ENCODE measurements at places on chromosomes 11 and 22.

DNA sequence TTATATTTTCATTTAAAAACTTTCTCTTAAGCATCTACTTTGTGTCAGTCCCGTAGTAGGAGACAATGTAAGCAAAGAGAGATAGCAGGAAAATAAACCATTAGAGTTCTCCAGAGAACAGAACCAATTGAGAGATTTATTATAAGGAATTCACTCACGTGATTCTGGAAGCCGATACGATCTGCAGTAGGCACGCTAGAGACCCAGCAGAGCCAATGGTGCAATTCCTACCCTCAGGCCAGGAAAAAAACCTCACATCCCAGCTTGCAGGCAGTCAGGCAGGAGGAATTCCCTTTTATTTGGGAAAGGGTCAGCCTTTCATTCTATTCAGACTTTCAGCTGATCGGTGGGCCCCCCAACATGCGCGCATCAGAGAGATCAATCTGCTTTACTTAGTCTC lies 7.3 kb upstream of the PLEKHA7 start:
- DNase-seq, result no peak

- no peak for DNase-seq
Measured at GRCh38 chr11:12372111-12372510, 5.3 kb upstream of the PARVA start.

DNA sequence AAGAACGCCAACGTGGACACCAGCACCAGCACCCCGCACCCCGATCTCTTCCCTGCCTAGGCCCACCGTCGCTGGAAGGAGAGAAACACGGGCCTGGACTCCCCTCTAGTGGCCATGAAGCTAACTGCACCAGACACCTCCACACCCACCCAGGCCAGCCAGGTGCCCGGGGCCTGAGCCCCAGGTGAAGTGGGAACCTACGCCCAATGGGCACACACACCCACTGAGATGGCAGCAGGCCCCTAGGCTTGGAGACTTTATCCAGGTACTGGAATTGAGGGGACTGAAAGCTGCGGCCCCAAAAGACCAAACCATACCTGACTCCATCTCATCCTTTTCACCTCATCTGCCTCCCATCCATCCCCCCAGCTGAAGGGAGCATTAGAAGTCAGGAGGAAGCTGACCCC lies 81.0 kb downstream of the BUD13 start:
- DNase-seq, result no peak

- peak; percentile 3 for DNase-seq
Measured at GRCh38 chr11:118476676-118477075, 40.4 kb downstream of the KMT2A start.

DNA sequence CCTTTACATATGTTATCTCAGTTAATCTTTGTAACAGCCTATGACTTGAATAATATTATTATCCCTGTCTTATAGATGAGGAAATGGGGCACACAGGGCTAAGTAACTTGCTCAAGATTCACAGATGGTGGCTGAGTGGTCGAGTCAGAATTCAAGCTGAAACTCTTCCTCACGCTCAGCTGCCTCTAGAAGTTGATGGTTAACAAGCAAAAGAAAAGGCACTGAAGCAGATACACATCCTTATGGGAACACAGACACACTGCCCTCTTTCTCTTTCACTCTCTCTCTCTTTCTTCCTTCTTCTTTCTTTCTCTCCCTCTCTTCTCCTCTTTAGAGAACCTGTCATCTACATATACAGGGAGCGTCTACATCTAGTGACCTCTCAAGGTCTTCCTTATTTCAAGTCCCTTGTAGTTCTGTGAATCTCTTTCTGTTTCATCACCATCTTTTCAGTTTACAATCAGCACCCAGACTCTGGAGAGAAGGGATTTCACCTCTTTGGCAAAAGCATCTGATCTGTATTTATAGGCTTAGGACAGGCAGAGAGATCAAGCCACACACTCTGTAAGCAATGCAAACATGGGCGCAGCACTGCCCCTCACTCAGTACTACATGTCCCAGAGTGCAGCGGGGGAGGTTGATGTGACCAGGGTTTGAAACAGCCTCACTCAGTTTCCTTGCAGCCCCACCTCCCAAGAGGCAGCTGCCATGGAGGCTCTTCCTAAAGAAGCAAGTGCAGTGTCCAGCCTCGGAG lies 75.7 kb downstream of the GRAMD1B start:
- no peak for DNase-seq

DNA sequence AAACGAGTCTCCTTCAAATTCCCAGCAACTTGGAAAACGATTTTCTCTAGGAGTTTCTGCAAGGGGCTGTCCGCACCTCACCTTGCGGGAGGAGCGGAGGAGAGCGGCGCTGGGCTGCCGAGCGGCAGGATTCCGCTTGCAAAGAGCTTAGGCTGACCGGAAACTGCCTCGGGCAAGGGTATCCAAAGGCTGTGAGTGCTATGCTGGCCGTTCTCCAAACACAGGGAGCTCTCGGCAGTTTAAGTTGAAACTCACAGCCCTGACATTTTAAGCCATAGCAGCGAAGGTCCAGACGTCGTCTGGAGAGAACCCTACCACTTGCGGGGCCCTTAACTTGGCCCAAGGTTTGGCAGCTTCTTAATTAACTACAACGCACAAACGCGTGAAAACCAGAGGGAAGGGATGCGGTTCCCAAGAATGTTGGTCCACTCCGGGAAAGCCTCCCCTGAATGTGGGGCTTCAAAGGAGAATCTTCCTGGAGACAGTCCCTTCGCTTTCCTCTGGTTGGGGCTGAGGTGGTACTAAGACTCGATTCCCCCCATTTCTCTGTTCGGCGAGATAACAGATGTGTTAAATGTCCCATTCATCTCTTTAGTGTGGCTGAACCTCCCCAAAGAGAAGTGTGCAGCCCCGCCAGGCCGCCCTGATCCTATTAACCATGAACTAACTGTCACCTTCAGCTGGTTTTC lies 1.1 kb upstream of the DBX1 start:
- DNase-seq, result no peak

- DNase-seq, result no peak
Measured at GRCh38 chr11:91947215-91947820, 277.3 kb upstream of the FAT3 start.

DNA sequence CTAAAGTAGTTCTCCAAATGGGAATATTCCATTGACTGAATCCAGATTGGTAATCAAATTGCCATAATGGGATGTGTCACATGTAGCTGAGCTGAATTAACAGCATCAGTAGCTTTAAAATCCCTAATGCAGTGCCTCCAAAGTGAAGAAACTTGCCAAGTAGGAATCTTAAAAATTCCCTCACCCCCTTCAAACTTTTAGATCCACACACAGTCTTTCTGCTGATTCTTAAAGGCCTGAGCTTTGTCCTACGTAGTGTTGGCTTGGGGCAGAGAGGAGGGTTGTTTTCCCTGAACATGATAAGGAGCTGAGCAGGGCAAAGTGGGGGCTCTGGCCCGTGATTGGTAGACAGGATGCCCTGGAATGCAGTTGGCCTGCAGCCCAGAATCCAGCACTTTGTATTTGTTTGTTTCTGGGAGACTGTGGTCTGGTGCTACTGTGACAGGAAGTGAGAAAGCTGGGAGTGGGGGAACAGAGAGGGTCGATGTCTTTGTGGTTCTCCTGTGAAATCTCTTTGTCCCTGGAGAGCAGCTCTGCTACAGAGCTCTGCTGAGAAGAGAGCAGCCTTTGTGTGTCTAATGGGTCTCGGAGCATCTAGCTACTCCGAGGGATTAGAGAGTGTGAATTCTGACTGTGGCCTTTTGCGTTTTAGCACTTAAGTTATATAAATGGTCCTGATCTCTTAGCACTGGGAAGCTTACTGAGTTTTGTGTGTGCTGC lies 16.9 kb downstream of the CTNND1 start:
- DNase-seq, result peak; percentile 95

- peak; percentile 62 for DNase-seq
Measured at GRCh38 chr11:34632105-34632791, 11.4 kb downstream of the EHF start.

GRCh38 chr22:25741692-25742626 lies at the start of gene MYO18B:
TSS of gene MYO18B (plus strand) at chr22:25742188. CDS start at chr22:25761093, 18,905 bp downstream.
- no peak for DNase-seq

DNA sequence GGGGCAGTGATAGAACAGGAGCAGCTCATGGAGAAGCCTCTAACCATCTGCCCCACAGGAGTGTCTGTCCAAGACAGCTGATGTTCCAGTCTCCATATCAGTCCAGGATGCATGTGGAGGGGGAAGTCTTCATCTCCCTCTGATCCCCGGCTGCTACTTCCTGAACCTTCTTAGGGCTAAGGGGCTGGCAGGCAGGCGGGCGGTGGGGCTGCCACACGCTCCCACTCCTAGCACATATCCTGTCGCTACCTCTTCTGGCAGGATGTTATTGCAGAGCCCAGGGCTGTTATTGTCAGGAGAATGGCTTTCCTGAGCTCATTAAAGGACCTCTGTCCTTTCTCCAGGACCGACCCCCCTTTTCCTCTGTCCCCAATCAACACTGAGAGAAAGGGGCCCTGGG lies 25.4 kb downstream of the LRRC55 start:
- DNase-seq, result no peak

GRCh38 chr11:77472991-77473800 lies 698 bp downstream of the PAK1 start:
- no peak for DNase-seq

DNA sequence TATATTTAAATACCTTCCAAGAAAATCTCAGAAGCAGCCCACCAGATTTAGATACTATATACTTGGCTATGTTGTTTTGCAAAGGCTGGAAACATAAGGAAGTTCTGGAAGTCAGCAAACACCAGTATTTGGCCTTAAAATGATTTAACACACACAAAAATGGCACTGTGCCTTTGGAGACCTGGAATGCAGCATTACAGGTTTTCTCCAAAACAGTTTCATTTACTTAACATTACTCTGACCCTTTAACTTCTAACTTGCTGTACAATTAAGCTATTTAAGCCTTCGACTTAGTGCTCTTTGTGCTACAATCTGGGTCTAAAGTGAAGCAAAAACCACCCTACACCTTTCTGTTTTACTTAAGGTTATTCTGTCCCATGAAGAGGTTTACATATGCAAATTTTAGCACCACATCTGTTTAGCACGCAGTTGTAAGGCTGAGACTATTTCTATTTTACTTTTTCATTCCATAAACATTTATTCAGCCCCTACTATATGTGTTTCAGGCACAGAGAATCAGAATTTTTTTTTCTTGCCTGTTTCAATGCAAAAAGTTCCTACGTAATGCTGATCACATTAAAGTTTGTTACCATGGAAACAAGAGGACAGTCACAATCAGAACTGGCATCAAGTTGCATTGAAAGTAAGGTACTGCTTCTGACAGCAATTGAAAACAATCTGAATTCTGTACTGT lies 70.3 kb downstream of the MAML2 start:
- peak; percentile 40 for DNase-seq

- DNase-seq, result no peak
Measured at GRCh38 chr11:114482114-114482513, 42.8 kb downstream of the REXO2 start.

DNA sequence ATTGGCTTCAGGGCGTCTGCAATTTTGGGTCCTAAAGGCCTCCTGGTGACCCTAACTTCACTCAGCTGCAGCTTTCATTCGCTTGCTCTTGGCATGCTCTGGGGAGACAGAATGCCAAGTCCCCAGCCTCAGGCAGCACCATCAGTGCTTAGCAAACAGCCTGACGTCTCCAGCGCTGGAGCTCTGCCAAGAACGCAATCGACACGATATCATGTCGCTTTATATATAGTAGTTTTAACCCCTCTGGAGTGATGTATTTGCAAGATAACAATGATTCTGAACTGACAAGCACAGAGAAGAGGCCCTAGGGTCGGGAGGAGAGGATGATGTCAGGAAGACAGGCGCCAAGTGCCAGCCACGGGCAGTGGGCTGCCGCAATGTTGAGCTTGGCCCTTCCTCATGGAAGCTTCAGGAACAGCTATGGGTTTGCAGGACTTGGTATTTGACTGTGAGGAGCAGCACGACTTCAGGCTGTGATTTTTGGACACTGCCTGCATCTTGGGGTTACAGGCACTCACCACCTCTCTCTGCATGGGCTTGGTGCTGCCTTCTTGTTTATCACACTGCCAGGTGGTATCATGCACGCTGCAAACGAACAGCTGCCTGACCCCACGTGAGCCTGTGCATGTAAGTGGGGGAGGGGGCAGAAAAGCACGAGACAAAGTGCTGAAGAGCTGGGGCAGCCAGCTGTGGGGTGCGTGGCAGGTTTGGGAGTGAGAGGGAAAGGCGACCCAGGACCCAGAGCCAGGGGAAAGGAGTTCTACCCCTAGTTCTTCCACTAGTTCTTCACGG lies 26.1 kb downstream of the B3GAT1 start:
- DNase-seq, result no peak

- DNase-seq, result no peak
Measured at GRCh38 chr11:118003456-118003855, 17.3 kb downstream of the IL10RA start.

- DNase-seq, result no peak
Measured at GRCh38 chr11:121667836-121668235, 215.1 kb upstream of the SORL1-AS1 start.

GRCh38 chr11:130397780-130398179 lies 30.6 kb downstream of the ADAMTS8 start:
- no peak for DNase-seq

- no peak for DNase-seq
Measured at GRCh38 chr22:32307617-32308016, 50.0 kb upstream of the RFPL3 start.

DNA sequence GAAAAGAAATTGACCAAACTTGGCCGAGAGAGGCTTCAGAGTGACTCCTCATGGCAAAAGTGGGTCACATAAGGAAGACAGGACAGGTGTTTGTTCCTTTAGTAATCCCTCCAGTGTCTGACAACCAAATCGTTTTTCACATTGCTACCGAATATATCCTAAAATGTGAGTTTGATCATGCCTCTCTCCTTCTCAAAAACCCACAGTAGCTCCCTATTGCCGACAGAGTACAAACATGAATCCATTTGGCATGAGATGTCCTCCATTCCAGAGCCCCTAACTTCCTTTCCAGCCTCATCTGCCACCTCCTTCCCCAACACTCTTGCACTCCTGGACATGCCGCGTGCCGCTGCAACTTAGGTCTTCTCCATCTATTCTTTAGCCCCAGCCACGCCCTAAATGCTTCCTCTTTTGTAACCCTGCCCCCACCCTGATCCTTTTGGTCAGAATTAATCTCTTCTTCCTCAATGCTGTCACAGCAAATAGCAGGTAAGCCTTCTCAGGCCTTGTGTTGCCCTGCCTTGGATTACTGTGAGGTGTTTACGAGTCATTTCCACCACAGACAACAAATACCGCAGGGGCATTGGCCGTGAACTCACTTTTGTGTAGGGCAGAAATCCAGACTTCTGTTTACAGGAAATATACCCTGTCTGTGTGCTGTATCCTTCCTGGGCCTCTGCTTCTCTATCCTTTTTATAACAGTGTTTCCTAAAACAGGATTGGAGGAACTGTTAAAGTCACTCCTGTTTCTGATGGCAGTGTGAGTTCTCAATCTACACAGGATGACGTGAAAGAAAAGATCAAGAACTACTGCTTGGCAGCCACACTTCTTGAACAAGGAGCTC lies 66.0 kb upstream of the FTH1 start:
- DNase-seq, result no peak

DNA sequence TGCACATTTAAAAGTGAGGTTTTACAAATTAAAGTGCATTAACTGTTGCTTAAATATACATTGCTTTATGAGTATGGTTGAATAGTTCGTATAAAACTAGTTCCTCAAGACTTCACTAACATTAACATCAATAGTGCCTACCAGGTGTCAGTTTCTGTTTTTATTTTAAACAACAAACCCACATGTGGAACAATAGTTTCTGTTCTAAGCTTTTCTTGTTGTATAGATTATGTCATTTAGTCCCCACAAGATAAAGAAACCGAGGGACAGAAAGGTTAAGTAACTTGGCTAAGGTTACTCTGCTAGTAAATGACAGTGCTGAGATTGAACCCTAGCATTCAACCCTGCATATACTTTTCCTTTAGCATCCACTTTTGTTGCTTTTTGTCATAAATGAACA lies 41.4 kb upstream of the ST14 start:
- DNase-seq, result no peak
